ENCODE measurements at places on chromosomes 16 and 17. TPM values are rescaled to one million over a fixed set of nuclear protein-coding genes. Genes with fewer than 3 reads are reported as not detected.

ITGAX gene
- 8.6 TPM for total RNA-seq

DNA sequence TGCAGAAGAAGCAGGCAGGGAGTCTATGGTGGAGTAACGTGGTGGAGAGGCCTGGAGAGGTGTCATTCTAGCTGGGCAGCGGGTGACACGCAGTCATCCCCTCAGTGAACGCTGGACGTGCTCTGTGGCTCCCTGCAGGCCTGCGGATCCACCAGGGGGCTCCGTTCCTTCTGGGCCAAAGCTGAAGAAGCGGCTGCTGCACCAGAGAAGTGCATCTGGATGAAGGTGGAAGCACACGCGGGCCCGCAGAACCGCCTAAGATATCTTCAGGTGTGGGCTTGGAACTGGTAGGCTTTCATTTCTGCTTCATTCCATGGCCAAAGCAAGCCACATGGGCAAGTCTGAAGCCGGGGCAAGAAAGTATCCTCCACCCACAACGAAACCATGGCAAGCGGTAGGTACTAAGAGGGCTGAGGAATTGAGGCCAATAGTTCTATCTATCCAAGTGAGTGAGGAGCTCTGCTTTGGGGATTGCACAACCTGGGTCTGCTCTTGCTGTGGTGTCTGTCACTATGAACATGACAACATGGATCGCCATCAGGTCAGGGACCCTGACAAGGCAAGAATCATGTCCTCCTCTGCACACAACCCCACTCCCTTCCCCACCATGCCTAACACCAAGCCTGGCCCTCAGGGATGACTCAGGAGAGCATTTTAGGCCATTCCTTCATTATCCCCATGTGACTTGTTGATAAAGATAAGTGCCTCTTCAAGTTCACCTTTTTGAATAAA, 78.9 kb upstream of the FBXO47 start:
- no peak for DNase-seq

DNA sequence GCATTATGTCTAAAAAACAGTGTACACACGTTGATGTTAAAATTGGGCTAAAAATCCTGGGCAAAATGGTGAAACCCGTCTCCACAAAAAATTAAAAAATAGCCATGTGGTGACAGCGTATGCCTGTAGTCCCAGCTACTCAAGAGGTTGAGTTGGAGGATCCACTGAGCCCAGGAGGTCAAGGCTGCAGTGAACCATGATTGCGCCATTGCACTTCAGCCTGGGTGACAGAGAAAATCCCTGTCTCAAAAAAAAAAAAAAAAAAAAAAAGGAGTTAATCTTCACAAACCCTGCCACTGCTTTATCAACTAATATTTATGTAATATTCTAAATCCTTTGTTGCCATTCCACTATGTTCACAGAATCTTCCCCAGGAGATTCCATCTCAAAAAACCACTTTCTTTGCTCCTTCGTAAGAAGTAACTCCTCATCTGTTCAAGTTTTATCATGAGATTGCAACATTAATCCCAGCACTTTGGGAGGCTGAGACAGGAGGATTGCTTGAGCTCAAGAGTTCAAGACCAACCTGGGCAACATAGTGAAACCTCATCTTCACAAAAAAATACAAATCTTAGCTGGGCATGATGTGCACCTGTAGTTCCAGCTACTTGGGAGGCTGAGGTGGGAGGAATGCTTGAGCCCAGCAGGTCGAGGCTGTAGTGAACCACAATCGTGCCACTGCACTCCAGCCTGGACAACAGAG, 1.9 kb upstream of the C16orf87 start:
- DNase-seq, result no peak

DNA sequence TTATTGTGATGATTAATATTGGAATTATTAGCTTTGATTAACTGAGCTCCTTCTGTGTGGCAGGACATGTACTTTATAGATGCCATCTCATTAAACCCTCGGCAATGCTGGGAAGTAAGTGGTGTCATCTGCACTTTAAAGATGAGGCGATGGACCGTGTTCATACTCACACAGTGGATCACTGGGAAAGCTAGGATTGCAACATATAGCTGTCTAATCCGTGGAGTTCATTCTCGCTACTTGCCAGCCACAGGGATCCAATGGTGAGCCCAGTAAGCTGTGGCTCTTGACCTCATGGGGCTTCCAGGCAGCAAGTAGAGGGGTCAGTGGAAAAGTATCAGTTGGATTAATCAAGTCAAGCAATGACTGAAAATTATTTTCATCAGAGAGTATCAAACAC, 587.9 kb downstream of the CDH13 start:
- DNase-seq, result no peak

EVI2B gene
- total RNA-seq, result 7.8 TPM

SLC5A10 gene
- total RNA-seq, result not detected

DNA sequence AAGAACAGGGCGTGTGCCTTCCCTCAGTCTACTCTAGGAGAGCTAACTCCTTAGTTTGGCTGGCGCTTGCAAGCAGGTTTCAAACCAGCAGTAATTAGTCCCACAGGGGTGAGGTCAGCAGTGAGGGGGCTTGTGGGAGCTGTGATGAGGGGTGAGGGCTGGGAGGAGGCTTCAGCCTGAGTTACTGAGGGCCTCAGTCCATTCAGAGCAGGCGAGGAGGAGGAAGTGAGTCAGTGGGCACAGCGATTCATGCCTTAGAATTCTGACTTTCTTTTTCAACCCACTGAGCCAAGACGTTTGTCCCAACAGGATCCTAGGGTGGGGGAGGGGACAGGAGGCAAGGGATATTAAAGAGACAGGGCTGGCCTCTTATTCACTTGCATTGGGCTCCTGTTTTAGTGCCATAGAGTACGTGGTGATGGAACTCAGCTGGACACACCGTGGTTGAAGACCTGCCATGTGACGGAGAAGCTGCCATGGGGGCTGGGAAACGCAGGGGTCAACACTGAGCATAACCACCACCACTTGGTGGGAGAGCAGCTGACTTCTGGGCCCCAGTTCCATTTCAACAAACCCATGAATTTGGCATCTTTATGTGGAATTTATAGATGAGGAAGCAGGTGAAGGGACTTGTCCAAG, 8.3 kb upstream of the ITGA3 start:
- DNase-seq, result no peak

All from mucosa of descending colon (tissue), 3 donors.